Lower lobe of right lung (tissue), 2 donors: ENCODE measurements at places on chromosomes 5 and 9. TPM values are rescaled to one million over a fixed set of nuclear protein-coding genes. Genes with fewer than 3 reads are reported as not detected.

PTGES2 gene
- 30.6 TPM for total RNA-seq

C5 gene
- total RNA-seq, result 22.1 TPM

ZNF454 gene
- total RNA-seq, result 2.6 TPM

SLCO4C1 gene
- total RNA-seq, result 29.5 TPM

FOXD4L5 gene
- 0.38 TPM for total RNA-seq

MSX2 gene
- 0.27 TPM for total RNA-seq

CERCAM gene
- 11.2 TPM for total RNA-seq

FAXDC2 gene
- total RNA-seq, result 72.7 TPM

SLC24A2 gene
- not detected for total RNA-seq

NR2F1 gene
- 42.6 TPM for total RNA-seq

RNF208 gene
- total RNA-seq, result 5.8 TPM

TSSK1B gene
- not detected for total RNA-seq

DNA sequence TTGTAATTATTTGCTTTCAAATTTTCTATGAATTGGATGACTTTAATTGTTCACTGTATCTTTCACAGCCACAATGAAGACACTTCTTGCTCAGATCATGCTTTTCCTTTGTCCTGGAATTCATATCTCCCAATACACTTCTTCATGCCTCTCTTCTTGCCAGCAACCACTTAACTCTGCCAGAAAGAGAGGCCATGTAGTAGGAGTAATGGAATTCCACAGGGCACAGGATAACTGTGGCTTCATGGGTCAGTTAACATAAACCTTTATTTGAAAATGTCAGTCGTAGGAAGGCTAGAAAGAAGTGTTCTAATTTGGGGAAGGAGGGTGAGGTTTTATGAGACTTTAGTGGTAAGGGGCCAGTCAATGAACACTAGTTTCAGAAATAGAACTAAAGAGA lies 190.3 kb downstream of the TMEM167A start:
- H3K27me3 ChIP-seq, result no peaks in the 10 kb centered on the region
- H3K4me3 ChIP-seq, result no peak overlapping the region
- H3K36me3 ChIP-seq, result no peaks in the 10 kb centered on the region
- H3K27ac ChIP-seq, result no peak overlapping the region

GRCh38 chr5:139415221-139415861 lies 11.5 kb upstream of the SPATA24 start:
- H3K27me3 ChIP-seq, result no peaks in the 10 kb centered on the region
- H3K4me1 ChIP-seq, result peaks cover 32% of the 10 kb centered on the region
- DNase-seq, result no peak

DNA sequence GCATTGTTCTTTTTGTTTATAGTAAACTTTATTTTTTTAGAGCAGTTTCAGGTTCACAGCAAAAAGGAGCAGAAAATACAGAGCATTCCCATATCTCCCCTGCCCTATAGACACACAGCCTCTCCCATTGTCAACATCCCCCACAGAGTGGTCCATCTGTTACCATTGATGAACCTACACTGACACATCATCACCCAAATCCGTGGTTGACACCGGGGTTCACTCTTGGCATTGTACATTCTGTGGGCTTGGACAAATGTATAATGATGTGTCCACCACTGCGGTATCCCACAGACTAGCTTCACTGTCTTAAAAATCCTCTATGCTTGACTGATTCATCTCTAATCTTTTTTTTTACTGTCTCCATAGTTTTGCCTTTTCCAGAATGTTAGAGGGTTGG lies 120.7 kb upstream of the SPATA31C2 start:
- no peak for DNase-seq
- H3K27me3 ChIP-seq, result no peaks in the 10 kb centered on the region
- H3K36me3 ChIP-seq, result no peaks in the 10 kb centered on the region
- no peak overlapping the region for H3K4me3 ChIP-seq
- no peak overlapping the region for H3K27ac ChIP-seq

- peaks cover 3% of the 10 kb centered on the region for H3K27me3 ChIP-seq
- H3K4me1 ChIP-seq, result peaks cover 41% of the 10 kb centered on the region
- H3K27ac ChIP-seq, result peak overlapping the region; percentile 89
- DNase-seq, result no peak
- peak overlapping the region; percentile 76 for H3K4me3 ChIP-seq
- no peaks in the 10 kb centered on the region for H3K36me3 ChIP-seq
Observed at GRCh38 chr9:131275332-131276093, 797 bp downstream of the FAM78A start.

- H3K4me3 ChIP-seq, result no peak overlapping the region
- no peak overlapping the region for H3K27ac ChIP-seq
- DNase-seq, result no peak
- peaks cover 5% of the 10 kb centered on the region for H3K27me3 ChIP-seq
- no peaks in the 10 kb centered on the region for H3K36me3 ChIP-seq
Observed at GRCh38 chr5:179478624-179479023, 71.7 kb upstream of the RUFY1 start.

GRCh38 chr5:159098603-159099436 lies 896 bp downstream of the EBF1 start:
- peaks cover 79% of the 10 kb centered on the region for H3K27me3 ChIP-seq
- H3K4me3 ChIP-seq, result peak overlapping the region; percentile 59
- peaks cover 20% of the 10 kb centered on the region for H3K4me1 ChIP-seq
- H3K27ac ChIP-seq, result peak overlapping the region; percentile 68
- peak; percentile 48 for DNase-seq

- H3K36me3 ChIP-seq, result peaks cover 5% of the 10 kb centered on the region
- no peak overlapping the region for H3K27ac ChIP-seq
- no peak overlapping the region for H3K4me3 ChIP-seq
Observed at GRCh38 chr9:3277200-3277599, 248.6 kb downstream of the RFX3 start.

GRCh38 chr5:41445937-41446563 lies 64.4 kb downstream of the PLCXD3 start:
- no peaks in the 10 kb centered on the region for H3K4me1 ChIP-seq
- no peak overlapping the region for H3K27ac ChIP-seq
- no peak for DNase-seq
- H3K36me3 ChIP-seq, result no peaks in the 10 kb centered on the region

GRCh38 chr5:138972836-138973235 lies 97.7 kb upstream of the LRRTM2 start:
- DNase-seq, result no peak
- H3K4me1 ChIP-seq, result peaks cover 35% of the 10 kb centered on the region
- H3K27me3 ChIP-seq, result no peaks in the 10 kb centered on the region
- H3K27ac ChIP-seq, result no peak overlapping the region
- H3K4me3 ChIP-seq, result no peak overlapping the region
- H3K36me3 ChIP-seq, result no peaks in the 10 kb centered on the region

- no peak for DNase-seq
- H3K27me3 ChIP-seq, result no peaks in the 10 kb centered on the region
- no peak overlapping the region for H3K4me3 ChIP-seq
- no peaks in the 10 kb centered on the region for H3K36me3 ChIP-seq
Observed at GRCh38 chr9:88024896-88025295, 50.6 kb upstream of the CDK20 start.

DNA sequence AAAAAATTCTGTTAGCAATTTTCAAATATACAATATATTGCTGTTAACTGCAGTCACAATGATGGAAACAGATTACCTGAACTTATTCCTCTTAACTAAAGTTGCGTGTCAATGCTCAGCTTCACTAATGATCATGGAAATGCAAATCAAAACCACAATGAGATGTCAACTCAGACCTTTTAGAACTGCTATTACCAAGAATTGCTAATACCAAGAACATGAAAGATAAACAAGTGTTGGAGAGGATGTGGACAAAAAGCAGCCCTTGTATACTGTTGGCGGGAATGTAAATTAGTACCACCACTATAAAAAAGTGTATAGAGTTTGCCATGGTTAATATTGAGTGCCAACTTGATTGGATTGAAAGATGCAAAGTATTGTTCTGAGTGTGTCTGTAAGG lies 1409.7 kb upstream of the CDH18 start:
- DNase-seq, result no peak
- H3K36me3 ChIP-seq, result no peaks in the 10 kb centered on the region

DNA sequence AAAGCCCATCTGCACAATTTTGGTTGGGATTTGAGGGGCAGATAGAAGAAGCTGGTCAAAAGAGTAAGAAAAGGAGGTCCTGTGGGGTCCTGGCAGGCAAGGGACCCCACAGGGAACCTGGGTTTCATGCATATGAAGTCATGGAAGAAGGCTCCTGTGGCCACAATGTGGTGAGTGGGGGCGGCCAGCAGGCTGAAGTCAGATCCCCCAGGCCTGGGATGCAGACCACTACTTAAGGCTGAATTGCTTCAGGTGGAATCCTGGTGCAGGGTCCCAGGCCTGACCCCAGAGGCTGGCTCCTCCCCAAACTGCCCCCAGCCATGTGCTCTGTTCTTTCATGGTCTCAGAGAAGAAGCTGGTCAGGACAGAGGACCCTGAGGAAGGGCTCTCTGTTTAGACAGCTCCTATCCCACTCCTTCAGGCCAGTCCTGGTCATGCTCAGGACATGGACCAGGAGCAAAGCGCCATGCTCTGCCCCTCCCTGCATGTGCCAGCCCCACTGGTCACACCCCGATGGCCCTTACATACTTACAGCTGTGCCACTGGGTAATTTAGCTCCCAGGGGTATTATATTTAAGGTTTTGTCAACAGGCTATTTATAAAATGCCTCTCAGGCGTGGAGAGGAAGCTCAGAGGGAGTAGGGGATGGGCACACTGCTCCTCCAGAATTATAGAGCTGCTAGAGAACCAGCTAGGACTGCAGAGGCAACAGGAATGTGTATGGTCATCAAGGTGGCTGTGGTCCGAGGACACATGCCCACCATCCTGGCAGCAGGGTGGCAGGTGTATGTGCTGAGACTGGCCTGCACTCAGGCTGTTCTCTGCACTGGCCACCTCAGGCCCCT lies 33.4 kb downstream of the C5orf15 start:
- H3K36me3 ChIP-seq, result no peaks in the 10 kb centered on the region
- H3K27me3 ChIP-seq, result no peaks in the 10 kb centered on the region
- no peak overlapping the region for H3K27ac ChIP-seq
- H3K4me1 ChIP-seq, result peaks cover 12% of the 10 kb centered on the region
- no peak for DNase-seq

DNA sequence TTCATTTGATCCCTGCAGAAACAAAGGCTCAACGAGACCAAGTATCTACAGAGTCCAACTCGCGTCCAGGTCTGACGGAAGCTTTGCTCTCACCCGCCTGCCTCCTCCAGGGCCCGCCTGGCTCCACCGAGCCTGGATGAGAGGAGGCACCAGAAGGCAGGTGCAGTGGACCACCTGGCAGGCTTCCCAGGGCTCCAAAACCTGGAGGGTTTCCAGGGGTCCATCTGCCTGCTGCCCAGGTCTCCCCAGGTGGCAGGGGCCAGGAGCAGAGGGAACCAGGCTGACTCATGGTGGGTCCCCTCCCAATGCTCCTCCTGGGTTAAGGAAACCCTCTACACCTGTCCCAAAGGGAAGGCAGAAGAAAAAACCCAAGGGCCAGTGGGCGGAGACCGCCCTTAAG lies 59.5 kb downstream of the VAV2 start:
- H3K4me3 ChIP-seq, result no peak overlapping the region
- peaks cover 28% of the 10 kb centered on the region for H3K4me1 ChIP-seq

DNA sequence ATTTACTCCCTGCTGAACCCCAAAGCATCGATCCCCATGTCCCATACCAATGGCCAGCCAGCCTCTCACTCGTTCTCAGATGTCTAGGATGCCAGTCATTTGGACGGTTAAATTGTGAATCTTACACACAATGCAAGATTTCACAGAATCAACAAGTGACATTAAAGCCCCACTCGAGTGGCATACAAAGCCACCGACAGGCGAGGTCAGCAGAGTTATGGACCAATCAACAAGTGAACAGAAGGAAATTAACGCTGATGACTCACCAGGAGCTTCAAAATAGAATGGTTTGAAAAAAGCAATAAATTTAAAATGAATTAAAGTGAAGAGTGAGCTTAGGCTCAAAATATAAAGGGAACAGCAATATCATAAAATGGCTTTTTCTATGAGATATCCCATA lies 8.2 kb upstream of the RUFY1 start:
- no peaks in the 10 kb centered on the region for H3K4me1 ChIP-seq
- H3K27me3 ChIP-seq, result no peaks in the 10 kb centered on the region
- no peak for DNase-seq
- H3K27ac ChIP-seq, result no peak overlapping the region

GRCh38 chr5:168092209-168093185 lies 198.9 kb upstream of the WWC1 start:
- H3K4me3 ChIP-seq, result no peak overlapping the region
- H3K27ac ChIP-seq, result no peak overlapping the region
- no peaks in the 10 kb centered on the region for H3K4me1 ChIP-seq

- no peak for DNase-seq
- H3K36me3 ChIP-seq, result no peaks in the 10 kb centered on the region
- H3K27ac ChIP-seq, result no peak overlapping the region
- no peak overlapping the region for H3K4me3 ChIP-seq
Observed at GRCh38 chr5:176803943-176804498, 6.3 kb upstream of the UNC5A start.
